ENCODE measurements at places on chromosomes 12 and 14.

- no peak for DNase-seq
These were observed 586.0 kb downstream of the FLRT2 start for GRCh38 chr14:86115972-86116371.

- no peak for DNase-seq
These were observed 165.5 kb upstream of the NOS1 start for GRCh38 chr12:117526757-117527478.

DNA sequence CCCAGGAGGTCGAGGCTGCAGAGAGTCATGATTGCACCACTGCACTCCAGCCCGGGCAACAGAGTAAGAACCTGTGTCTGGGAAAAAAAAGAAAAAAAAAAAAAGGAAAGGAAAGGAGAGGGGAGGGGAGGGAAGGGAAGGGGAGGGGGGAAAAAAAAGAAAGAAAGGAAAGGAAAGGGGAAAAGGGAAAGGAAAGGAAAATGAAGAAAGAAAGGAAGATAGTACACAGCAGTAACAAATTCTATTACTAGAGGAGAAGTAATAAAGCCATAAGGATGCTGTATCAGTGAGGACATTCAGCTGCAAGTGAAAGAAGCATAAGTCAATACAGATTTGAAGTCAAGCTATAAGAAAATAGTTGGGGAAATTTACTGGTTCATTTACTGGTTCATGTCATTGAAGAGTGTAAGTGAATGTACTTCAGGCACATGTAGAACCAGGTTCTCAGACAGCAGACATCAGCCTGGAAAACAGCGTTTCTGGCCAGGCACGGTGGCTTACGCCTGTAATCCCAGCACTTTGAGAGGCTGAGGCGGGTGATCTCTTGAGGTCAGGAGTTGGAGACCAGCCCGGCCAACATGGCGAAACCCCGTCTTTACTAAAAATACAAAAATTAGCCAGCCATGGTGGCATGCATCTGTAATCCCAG lies 37.4 kb downstream of the NDUFA12 start:
- no peak for DNase-seq

- DNase-seq: no peak
These were observed 347.0 kb downstream of the MDGA2 start for GRCh38 chr14:47328376-47328775.

DNA sequence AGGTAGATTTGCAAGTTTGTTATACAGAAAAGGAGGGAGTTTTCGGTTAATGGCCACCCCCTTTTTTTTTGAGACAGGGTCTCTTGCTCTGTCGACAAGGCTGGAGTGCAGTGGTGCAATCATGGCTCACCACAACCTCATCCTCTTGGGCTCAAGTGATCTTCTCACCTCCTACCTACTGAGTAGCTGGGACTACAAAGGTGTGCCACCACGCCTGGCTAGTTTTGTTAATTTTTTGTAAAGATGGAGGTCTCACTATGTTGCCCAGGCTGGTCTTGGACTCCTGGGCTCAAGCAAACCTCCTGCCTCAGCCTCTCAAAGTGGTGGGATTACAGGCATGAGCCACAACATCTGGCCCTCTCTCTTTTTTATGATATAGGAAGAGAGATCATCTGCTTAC lies 94.6 kb downstream of the CDK17 start:
- DNase-seq: no peak

Data from islet precursor cell (in vitro differentiated cells).